Ecto neural progenitor cell (in vitro differentiated cells): ENCODE measurements at places on chromosomes 2 and 18.

DNA sequence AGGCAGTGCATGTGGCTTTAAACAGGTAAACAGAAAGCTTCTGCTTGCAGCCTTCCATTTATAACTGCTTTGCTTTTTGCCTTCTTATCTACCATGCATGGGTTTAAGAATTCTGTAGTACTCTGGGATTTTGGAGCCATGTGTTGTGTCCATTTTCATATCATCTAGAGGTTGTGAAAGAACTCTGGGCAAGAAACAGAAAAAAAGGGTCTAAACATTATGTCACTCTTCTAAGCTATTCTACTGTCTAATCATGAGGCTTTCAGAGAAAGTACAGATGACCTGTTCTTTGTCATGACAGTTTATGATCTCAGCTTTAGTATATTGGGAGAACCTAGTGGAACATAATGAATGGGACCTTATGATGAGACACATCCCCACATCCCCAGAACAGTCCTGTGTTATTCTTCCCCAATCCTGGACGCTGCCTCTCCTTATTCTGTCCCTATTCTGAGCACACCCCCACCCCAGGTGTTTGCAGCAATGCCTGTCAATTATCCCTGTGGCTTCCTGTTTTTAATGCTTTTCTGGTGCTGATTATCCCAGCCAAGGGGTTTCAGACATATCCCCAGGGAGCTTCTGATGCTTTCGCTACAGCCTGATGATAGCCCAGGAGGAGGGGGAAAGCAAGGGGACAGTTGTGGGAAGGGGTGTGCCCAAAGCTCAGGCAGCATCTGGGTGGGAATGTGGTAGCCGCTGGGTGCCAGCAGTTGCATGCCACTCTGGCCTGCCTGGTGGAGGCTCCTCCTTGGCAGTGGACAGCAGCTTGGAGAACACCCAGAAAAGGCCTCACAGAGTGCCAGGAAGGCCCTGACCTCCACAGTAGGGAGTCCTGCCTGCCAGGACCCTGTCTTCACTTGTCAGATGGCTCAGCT is 169.5 kb upstream of the MAP3K20 start:
- DNase-seq: no peak

- DNase-seq: no peak
Observed at GRCh38 chr18:47683774-47684173, 246.7 kb downstream of the SMAD2 start.

GRCh38 chr2:10432311-10433181 is 15.6 kb downstream of the ODC1 start:
- peak; percentile 65 for DNase-seq

DNA sequence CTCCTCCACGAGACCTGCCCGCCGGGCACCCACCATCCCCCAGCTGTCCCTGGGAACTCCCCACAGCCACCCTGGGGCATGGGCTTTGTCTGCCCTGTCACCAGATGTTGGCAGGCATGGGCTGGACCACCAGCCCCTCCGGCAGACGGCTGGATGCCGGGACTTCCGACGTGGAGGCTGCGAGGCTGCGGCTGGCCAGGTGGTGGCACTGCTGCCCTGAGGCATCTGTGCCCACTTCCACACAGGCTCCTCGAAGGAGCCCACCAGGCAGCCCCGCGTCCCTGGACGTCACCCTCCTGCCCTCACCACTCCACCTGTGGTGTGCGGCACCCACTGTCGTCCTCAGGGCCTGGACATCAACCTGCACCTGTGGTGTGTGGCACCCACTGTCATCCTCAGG is 319.9 kb upstream of the SALL3 start:
- peak; percentile 73 for DNase-seq

DNA sequence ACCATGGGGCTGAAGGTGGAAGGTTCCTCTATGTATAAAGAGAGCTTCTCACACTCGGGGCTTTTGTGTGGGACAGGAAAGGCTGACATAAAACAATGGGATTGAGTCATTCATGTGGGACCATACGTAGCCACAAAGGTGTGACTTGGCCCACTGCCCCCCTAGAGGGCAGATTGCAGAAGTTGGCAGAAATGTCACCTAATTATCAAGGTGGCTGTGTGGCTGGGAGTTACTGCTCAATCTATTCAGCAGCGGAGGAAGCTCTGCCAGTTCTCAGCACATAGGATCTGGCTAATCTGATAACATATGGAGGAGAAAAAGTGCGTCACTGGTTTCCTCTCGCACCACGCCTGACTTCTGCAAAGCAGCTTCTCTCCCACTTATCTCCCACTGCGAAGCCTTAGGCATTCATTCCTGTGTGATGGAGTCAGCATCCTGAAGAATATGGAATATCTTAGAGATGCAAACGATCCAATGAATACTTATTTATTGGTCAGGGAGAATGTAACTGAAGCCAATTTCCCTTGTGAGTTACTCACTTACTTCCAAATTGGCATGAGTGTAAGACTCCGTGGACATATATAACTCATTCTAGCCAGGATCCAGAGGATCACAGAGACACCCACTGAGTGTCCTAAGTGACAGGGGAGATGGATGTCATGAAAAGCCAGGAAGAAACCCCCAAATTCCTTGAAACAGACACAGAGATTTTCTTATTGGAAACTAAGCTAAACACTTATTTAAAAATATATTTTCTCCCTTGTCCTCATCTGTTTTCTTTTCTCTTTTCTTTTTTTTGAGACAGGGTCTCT is 344.8 kb downstream of the TGIF1 start:
- no peak for DNase-seq

- no peak for DNase-seq
Observed at GRCh38 chr2:69465513-69466456, 28.6 kb upstream of the NFU1 start.

DNA sequence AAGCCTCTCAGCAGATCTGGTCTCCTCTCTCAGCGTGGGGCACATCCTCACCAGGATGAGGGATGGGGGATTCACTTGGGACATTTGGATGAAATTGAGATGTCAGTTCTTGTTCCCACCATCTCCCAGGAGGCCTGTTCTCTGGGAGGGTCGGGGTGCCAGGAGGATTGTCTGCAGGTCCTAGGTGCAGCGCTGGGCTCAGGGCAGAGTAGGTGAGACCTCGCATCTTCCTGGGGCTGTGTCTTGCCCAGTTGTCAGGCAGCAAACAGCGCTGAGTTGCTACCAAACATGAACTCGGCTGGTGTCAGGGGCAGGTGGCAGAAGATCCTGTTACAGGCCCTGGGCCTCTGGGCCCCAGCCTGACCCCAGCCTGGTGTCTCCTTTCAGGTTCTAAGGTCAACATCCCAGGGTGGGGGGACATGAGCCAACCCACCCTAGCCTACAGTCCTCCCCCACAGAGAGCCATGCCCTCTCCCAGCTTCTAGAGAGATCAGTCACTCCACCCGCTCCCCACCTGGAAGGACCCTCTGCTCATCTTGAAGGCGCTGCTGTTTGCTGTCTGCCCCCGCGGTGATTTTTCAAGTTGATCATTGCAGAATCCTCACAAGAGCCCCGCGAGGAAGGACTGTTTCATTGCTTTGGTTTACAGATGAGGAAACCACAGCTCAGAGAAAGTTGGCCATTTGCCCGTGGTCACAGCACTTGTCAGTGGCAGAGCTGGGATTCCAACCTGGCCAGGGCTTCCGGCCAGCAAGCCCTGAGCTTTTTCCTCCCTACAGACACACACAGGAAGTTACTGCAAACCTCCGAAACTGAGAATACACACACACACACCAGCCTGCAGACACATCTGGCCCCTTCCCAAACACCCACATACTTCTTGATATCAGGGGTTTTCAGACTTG is 83.9 kb downstream of the STPG4 start:
- DNase-seq: no peak

DNA sequence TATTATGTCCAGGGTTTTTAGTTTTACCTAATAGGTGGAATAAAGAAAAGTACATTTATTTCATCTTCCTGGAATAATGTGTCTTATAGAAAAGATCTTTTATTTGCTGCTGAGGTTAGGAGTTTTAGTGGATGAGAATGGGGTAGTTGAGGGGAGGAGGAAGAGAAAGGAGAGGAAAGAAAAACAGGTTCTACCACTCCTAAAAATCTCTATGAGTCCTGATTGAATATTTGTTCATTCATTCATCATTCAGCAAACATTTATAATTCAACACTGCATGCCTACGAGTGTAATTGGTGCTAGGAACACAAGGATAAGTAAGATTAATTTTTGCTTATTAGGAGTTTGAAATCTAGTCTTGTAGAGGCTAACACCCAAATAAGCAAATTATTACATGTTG is 45.2 kb upstream of the SLC4A10 start:
- no peak for DNase-seq

GRCh38 chr2:63976125-63976510 is 43.1 kb downstream of the VPS54 start:
- no peak for DNase-seq

- no peak for DNase-seq
Observed at GRCh38 chr2:23508066-23508390, 123.0 kb downstream of the KLHL29 start.

GRCh38 chr2:9208875-9209274 is 2.3 kb downstream of the ASAP2 start:
- DNase-seq: no peak

- DNase-seq: no peak
Observed at GRCh38 chr2:224325941-224326340, 76.0 kb downstream of the FAM124B start.

DNA sequence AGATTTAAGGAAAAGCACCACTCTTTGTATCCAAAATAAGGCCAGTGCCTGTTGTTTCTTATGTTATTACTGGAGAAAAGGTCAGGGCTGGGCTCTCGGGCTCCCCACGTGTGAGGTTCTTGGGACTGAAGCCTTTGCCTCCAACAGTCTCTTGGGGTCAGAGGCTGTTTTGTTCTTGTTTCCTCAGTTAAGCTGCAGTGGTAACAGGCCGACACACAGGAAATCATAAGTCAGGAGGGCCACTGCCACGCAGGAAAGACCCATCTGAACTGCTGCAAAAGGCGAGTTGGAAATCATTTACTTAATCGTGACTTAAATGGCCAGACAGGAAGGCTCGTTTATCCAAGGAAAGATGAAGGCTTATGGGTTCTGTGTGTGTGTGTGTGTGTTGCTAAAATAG is 30.3 kb upstream of the IL37 start:
- DNase-seq: no peak

- no peak for DNase-seq
Observed at GRCh38 chr2:64857581-64858471, 131.4 kb upstream of the SLC1A4 start.

DNA sequence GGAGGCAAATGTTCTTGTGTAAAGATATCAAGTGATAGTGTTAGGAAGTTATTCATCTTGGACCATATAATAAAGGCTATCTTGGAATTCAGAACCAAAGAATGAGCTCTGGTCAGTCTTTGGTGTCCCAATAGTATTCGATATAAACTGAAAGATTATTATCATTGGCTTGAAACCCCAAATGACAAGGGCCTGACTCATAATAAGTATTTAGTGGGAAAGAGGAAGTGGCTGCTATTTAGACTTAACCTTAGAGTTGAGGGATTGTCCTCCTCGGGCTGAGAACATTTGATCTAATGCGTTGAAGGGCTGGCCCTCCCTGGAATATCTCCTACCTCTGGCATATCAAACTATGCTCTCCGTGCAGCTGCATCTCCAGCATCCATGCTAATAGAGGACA is 67.5 kb downstream of the CDH20 start:
- DNase-seq: no peak

DNA sequence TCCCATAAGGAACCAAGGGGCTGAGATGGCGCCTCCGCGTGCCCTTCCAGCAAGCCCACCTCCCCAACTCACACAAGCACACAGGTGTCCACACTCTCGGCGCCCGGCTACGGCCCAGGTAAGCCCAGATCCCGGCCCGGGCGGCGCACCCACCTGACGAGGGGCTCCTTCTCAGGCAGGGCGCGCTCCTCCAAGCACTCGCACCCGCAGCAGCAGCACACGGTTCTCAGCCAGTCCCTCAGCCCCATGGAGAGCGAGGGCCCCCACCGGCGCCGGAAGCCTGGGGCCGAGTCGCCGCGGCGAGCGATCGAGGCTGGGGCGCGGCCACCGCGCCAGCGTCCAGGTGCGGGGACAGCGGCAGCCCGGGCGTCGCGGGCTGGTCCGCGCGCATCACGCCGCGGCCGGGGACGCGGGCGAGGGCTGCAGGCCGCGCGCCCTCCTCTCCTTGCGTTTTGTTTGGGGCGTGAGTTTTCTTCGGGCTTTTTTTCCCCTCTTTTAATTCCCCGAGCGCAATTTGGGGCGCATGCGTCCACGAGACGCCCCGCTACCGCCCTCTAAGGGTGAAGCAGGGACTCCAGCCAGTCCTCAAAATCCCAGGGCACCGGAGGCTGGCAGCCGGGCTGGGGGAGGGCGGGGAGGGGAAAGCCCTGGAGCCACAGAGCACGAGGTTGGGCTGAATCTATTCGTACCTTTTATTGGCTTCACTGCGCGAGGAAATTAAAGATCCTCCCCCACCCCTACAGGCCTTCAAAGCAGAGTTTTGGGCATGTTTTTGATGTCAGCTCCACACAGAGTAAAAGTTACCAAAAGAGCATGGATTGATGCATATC is at the start of gene MREG:
TSS of gene MREG (minus strand) at position 472 of the 830 bp plus-strand sequence. CDS start at position 248, 224 bp downstream.
- peak; percentile 92 for DNase-seq

DNA sequence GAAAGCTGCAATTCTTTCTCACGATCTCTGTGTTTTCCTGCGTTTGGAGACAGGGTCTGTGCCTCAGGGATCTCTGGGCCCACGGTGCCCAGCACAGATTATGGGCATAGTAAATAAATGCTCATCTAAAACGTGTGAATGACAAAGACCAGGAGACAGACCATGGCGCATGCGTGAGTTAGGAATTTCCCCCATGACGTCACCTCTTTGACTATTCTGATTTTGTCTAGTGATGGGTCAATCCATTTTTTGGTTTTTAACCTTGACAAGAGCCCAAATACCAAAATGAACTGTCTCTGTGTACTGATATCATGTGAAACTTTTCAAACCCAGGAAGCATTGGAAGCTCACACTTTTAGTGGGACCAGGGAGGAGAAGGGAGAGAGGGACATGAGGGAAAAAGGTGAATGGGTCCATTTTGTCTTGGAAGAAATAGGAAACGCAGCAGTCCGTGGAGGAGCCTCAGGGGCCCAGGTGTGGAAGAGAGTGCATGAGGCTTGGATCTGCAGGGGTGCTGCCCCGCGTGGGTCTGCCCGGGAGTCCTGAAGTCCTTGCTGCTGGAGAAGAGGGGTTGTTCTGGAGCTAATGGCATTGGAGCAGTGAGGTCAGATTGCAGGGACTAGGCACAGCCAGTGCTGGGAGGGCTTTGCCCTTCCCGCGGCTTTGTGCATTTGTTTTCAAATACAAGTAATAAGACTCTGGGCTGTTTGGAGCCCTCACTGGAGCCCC is 172.2 kb downstream of the ASB1 start:
- no peak for DNase-seq

- DNase-seq: no peak
Observed at GRCh38 chr2:58734365-58734764, 493.2 kb upstream of the FANCL start.

- DNase-seq: no peak
Observed at GRCh38 chr18:77103187-77103850, 29.3 kb downstream of the MBP start.

- no peak for DNase-seq
Observed at GRCh38 chr2:68912111-68912510, 40.6 kb downstream of the GKN2 start.

DNA sequence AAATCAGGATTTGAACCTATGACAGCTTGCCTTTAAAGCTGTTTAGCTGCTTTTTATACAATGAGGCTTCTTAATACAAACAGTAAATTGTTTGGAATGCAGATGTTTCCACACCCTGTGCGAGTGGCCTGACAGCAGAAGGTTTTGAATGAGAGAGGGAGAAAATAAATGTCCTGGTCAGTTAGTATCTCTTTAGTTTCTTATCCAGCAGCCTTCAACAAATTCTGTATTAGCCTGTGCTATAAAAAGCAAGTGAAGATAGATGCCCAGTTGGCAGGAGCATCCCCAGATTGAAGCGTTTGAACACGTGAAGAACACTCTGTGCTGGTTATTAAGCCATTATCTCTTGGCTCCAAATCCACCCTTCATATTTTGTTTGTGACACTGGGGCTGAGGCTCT is 70.6 kb downstream of the CERS6 start:
- no peak for DNase-seq
